T-helper 17 cell (primary cell): ENCODE measurements at places on chromosomes 13 and 19.
A peak's percentile ranks its signal among the peaks of the same experiment; 100 is the strongest.

DNA sequence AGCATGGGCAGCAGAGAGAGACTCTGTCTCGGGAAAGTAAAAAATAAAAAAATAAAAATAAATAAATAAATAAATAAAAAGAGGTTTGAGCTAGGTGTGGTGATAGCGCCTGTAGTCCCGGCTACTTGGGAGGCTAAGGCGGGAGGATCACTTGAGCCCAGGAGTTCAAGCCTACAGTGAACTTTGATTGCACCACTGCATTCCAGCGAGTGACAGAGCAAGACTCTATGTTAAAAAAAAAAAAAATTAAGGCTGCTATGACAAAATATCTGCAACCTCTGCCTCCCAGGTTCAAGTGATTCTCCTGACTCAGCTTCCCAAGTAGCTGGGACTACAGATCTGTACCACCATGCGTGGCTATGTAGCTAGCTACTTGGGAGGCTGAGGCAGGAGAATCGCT, 3.2 kb upstream of the DENND1C start:
- DNase-seq, result no peak

- no peak for DNase-seq
Measured at GRCh38 chr19:13621413-13621812, 115.1 kb upstream of the CACNA1A start.

DNA sequence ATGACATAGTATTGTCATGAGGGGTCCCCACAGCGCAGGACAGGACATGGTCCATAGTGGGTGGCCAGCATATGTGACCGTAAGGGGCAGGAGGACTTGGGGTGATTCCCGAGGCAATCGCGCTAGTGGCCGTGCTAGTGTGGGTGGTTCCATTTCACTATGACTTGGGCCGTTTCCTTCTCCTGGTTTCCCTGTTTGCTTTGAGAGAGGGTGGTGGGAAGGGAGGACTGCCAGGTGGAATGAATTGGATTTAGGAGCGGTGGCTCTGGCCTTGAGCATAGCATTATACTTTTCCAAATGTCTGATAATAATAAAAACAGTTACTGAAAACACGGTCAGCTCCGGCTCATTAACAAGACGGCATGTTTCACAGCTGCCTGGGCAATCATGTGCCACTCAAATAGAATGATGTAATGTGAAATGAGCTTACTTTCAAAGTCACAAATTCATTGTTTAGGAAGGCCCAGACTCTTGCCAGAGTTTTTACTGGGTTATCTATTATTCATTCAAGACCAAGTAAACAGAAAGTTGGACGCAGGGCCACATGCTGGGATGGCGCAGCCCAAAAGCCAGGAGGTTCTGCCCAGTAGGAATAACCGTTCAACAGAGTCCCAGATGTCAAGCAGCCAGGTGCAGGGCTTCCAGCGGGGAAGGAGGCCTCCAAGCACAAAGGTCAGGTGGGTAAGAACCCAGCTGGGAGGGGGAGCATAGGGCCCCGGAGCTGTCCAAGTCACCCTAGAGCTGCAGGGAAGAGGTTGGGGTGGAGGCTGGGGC, 19.6 kb upstream of the SLC15A1 start:
- no peak for DNase-seq

- DNase-seq, result peak; percentile 62
Measured at GRCh38 chr13:114142640-114143490, 10.4 kb upstream of the RASA3 start.

DNA sequence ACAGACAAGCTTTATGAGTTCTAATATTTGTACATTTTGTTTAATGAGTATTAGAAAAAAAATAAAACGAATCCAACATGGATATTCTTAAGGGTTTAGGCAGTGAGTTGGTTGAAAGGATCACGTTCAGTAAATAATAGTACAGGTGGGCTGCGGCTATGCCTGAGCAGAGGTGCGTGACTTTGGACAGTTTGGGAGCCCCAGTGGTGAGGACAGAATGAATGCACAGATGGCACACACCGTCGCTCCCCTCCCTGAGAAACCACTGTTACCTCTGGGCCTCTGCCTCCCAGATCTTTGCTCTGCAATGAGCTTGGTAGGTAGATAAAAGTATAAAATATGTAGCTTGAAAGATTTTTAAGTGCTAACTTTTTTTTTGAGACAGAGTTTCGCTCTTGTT, 153.3 kb downstream of the SIPA1L3 start:
- no peak for DNase-seq

GRCh38 chr19:41376998-41377365, 649 bp downstream of the TMEM91 start:
- DNase-seq, result no peak

DNA sequence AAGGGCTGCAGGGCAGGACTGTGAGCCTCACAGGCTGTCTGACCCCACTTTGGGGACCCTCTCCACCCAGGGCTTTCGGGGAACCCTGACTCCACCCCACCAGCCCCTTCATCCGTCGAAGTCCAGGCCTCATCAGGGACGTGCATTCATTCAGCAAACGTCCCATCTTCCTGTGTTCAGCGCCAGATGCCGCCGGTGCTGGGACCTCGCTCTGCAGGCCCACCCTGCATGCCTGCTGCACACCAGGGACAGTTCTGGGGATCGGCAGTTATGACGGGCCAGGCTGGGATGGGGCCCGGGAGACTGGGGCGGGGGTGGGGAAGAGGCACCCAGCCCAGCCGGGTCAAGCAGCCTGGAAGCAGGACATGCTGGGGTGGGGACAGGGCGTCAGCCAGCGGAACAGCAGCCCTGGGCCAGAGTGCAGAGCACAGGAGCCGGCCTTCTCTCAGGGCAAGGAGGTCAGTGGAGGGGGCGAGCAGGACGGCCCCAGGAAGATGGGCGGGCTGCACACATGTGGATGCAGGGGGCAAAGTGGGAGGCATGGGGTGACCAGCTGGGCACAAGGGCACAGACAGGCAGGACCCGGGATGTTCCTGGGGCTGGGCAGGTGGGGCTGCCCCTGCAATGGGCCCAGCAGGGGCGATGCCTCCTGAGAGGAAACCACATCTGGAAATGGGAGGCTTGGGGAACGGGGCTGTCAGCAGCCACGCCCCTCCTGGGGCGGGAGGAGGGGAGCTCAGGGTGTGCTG, 5.1 kb downstream of the GAMT start:
- no peak for DNase-seq

DNA sequence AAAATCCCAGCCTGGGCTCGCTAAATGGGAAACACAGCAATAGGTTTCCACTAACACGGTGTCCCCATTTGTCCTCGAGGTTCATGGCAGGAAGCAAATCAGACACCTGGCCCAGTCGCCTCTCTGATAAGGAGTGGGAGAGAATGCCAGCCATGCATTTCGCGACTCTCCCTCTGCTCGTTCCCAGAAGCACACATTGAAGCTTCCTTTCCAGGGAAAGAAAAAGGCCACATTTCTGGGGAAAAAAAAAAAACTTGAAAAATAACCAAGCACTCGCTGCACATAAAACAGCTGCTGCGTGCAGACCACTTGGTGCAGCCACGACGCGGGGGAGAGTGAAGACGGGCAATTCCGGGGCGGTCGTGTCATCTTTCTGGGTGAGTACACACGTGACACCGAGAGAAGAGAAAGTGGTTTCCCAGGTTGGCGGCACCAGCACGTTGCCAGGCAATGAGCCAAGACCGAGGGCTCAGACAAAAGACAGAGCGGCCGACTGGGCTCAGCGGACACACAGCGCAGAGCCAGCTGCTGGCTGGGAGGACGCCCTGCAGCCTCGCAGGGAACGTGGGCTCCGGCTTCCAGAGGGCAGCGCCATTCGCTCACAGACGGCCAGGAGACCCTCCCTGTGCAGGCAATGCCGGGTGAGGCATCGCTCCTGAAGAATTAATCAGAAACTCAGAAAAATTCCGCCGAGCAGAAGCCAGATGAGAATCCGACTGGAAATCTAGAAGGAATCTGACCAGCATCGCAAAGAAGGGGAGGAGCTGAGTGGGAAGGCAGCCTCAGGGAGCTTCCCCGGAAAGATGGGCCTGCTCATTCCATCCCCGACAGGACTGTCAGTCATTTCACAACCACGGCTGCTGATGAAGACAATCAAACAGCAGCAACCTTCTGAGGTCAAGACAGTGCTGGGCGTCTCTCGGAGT, 83.2 kb upstream of the IRS2 start:
- DNase-seq, result no peak

- DNase-seq, result no peak
Measured at GRCh38 chr19:10835089-10835753, 791 bp downstream of the TMED1 start.

GRCh38 chr13:28753946-28754345, 35.2 kb upstream of the SLC46A3 start:
- no peak for DNase-seq

GRCh38 chr13:24613128-24613527, 67.1 kb upstream of the ATP12A start:
- DNase-seq, result no peak

DNA sequence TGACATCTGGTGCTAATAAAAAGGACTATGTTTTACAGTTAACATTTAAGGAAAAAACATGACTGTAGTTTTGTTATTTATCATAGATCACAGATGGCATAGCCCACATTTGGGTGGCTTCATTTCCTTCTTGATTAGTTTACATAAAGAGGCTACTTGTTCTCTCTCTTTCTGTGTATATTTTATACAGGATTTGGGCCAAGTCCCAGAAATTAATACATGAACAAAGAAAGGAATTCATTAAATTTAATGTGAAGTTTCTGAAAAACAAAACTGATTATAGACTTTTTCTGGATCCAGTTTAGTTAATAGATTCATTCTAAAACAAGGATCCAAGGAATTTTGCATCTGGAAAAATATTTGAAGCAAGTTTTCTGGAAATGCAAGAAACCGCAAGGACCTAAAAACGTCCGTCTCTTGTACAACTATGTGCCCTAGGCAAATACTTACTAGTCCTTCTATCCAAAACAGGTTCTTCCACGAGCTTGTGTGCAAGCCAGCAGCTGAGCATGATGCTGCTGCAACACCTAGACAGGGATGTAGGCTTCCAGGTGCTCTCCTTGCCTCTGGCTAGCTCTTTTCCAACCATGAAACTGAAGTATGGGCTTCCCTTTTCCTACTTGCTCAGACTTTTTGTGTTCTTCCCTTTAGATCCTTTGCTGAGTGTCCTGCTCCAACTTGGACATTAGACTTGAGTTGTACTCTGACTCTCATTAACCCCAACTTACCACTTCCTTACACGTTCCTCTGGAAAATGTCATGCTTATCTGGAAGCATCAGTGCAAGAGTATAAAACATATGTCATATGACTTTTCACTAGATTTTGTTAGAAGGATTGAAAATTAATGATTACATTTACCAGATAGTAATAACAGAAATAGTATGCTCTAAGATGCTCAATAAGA, 161.5 kb upstream of the STARD13 start:
- DNase-seq, result no peak

- DNase-seq, result no peak
Measured at GRCh38 chr19:4693471-4694121, 23.5 kb upstream of the MYDGF start.

DNA sequence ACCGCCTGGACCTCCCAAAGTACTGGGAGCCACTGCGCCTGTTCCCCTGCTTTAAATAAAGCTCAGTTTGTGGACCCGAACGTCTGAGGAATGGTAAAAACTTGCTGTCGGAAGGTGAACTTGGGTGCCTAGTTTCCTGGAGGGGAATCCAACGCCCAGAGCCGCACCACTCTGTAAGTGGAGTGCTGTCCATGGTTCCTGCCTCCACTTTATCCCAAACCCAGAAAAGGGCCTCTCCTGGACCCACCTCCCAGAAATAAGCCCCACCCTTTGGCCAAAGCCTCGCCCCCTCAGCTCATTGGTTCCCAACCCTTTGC, 2.3 kb downstream of the ANO8 start:
- DNase-seq, result no peak

- no peak for DNase-seq
Measured at GRCh38 chr13:47896546-47896945, 104.5 kb downstream of the SUCLA2 start.

- DNase-seq, result no peak
Measured at GRCh38 chr13:113098162-113098732, 7.3 kb upstream of the F7 start.
